ENCODE measurements at places on chromosomes 2 and 18.

DNA sequence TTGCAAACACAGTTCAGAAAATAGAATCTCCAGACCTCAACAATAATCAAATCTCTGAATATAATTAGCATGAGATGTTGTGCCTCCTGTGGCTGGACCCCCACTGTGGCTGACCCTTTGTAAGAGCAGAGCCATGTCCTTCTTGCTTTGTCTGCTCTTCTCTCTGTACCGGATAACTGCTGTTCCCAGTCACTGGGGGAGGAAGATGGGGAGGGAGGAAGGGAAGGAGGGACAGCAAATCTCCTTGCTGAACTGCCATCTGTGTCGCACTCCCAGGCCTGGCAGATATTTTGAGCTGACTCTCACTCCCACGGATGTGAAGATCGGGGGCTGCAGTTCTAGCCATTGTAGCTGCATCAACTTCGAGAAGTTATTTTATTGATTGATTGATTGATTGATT, 319.0 kb upstream of the CXCR4 start:
- no peaks in the 10 kb centered on the region for H3K4me1 ChIP-seq
- H3K27ac ChIP-seq: no peak overlapping the region
- H3K27me3 ChIP-seq: no peaks in the 10 kb centered on the region
- no peak for DNase-seq

GRCh38 chr2:150027164-150027563, 439.6 kb upstream of the MMADHC start:
- no peaks in the 10 kb centered on the region for H3K4me1 ChIP-seq
- no peak overlapping the region for H3K27ac ChIP-seq
- no peaks in the 10 kb centered on the region for H3K27me3 ChIP-seq
- no peaks in the 10 kb centered on the region for H3K36me3 ChIP-seq
- DNase-seq: no peak

DNA sequence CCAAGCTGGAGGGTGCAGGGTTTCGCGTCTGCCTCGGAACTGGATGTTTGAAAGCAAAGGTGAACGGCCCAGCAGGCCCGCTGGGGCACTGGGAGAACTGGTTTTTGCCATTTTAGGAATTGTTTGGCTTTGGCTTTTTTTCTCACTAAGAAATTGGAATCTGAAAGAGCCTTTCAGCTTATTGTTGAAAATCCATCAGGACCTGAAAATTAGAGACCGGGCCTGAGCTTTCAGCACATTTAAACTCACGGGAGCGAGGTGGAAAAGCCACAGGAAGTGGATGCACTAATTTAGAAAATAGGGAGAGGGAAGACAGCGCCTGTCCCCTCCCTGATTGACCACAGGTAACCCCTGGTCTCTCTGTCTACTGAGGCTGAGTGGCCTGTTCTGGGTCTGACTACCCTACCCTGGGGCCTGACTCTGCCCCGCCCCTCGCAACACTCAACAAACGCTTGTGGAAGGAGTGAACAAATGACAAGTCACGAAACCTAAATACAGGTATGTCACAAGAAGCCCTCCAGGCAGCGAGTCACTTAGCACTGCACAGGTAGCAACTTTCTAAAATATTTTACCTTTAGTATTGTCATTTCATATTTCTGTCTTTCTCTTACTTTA, 100.3 kb upstream of the MBOAT2 start:
- no peaks in the 10 kb centered on the region for H3K27me3 ChIP-seq
- H3K36me3 ChIP-seq: no peaks in the 10 kb centered on the region
- H3K4me3 ChIP-seq: no peak overlapping the region
- DNase-seq: no peak
- H3K27ac ChIP-seq: no peak overlapping the region
- no peaks in the 10 kb centered on the region for H3K4me1 ChIP-seq

- no peak overlapping the region for H3K27ac ChIP-seq
- no peak for DNase-seq
- H3K27me3 ChIP-seq: no peaks in the 10 kb centered on the region
- no peak overlapping the region for H3K4me3 ChIP-seq
Observed at GRCh38 chr2:218393750-218394290, 5.8 kb upstream of the CTDSP1 start.

GRCh38 chr2:17800219-17800618, 16.0 kb upstream of the MSGN1 start:
- H3K4me3 ChIP-seq: no peak overlapping the region
- peak overlapping the region; percentile 47 for H3K27ac ChIP-seq
- H3K27me3 ChIP-seq: no peaks in the 10 kb centered on the region
- DNase-seq: peak; percentile 43

DNA sequence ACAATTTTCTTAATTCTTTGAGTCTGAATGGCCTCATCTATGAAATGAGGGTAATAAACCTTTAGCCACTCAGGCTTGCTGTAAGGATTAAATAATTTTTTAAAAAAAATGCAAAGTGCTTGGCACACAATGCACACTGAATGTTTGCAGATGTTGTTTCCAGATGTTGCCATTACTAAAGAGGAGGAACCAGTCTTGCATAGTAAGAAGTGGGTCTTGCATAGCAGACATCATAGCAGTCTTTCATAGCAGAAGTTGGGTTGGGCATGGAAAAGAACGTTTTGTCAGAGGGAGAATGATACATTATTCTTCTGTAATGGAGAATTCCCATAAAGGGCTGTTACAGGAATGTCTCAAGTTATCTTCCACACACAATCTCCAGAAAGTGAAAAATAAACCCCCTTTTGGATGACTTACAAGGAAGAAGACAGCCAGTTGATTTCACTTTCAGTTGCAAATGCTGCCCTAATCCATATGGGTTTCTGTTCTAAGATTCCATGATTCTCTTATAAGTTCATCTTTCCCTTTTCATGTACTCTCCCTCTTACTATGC, 327.7 kb downstream of the SUCLG1 start:
- no peak overlapping the region for H3K27ac ChIP-seq
- H3K4me1 ChIP-seq: no peaks in the 10 kb centered on the region
- no peak for DNase-seq

DNA sequence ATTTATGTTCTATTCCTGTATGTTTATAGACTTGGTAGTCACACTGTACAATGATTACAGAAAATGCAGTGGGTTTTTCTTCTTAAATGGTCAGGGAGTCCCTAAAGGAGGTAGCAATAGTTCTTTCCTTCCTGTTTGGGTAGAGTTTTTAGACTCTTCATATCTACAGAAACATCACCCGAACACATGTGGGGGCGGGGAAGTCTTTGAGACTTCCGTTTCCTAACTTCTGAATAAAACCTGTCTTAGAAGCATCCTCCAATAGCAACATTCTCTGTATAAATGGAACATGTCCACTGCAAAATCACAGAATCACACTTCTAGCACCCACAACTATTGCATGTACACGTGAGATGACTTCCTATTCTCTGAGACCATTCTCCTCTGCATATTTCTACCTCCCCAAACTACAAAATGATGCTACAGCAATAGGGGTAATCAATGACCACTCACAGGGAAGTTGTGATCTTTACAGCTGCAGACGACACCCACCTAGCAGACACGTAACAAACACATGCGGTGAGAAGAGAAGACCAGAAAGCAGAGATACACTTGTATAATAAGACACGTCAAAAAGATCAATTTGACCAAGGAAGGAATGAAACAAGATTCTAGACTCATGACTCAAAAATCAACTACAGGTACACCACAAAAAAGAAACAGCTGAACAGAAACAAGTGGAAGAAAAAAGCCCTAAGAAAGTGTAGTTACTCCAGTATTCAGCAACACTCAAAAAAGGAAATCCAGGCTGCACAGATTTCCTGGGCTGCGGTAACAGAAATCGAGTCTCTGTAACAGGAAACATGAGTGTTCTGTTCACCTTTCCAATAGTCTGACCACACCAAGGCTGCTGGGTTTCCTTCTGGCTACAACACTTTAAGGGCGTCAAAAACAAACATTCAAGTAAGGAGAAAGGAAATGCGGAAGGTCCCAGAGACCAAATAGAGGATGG, 120.4 kb downstream of the ZNF516 start:
- H3K4me3 ChIP-seq: no peak overlapping the region
- H3K27ac ChIP-seq: no peak overlapping the region
- H3K36me3 ChIP-seq: no peaks in the 10 kb centered on the region
- DNase-seq: no peak

DNA sequence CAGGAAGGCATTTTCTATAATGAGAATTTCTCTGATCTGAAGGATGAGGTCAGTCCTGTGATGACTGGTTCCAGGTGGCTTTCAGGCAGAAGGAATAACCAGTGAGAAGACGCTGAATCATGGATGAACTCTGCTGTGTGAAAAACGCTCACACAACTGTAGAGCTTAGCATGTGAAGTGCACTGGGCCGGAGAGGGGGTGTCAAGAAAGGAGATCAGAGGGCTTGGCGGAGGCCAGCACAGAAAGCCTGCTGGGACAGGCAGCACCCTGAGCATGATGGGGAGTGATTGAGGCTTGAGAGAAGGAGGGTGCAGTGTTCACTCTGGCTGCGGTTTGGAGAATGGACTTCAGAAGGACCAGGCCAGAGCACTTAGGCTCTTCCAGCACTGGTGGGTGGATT, 236.5 kb downstream of the TPGS2 start:
- no peak overlapping the region for H3K27ac ChIP-seq
- H3K27me3 ChIP-seq: no peaks in the 10 kb centered on the region
- H3K4me3 ChIP-seq: no peak overlapping the region
- no peaks in the 10 kb centered on the region for H3K4me1 ChIP-seq

GRCh38 chr18:3948958-3949357, 499.0 kb downstream of the TGIF1 start:
- H3K4me1 ChIP-seq: no peaks in the 10 kb centered on the region
- no peak overlapping the region for H3K27ac ChIP-seq
- no peaks in the 10 kb centered on the region for H3K27me3 ChIP-seq
- H3K36me3 ChIP-seq: no peaks in the 10 kb centered on the region

DNA sequence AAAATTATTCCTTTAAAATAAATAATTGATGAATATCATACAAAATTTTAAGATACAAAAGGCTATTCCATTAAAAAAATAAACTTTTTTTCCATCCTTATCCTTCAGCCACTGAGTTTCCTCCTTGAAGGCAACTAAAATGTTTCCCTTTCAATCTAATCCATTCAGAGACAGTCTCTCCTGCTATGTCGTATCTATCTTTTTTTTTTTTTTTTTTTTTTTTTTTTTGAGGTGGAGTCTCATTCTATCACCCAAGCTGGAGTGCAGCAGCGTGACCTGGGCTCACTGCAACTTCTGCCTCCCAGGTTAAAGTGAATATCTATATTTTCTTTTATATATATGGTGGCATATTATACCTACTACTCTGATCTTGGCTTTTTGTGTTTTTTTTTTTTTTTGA, 31.7 kb upstream of the SOS1 start:
- no peaks in the 10 kb centered on the region for H3K27me3 ChIP-seq
- H3K4me1 ChIP-seq: no peaks in the 10 kb centered on the region
- no peak for DNase-seq
- H3K27ac ChIP-seq: no peak overlapping the region
- no peaks in the 10 kb centered on the region for H3K36me3 ChIP-seq
- H3K4me3 ChIP-seq: no peak overlapping the region

DNA sequence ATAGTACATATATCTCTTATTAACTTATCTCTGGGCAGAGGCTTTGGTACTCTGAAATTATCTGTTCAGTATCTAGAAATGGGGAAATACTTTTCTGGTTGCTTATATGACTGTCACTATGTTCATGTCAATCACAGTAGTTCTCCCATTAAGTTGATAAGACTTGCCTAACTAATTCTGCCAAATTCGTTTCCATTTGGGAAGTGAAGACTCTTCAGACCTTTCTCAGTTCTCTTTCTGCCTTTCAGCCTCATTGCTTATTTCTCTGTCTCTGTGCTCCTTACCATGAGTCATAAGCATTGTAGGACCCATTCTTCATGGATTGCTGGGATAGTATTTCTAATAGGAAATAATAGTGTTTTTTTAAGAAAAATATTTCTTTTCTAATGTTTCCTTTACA, 113.5 kb downstream of the PHLPP1 start:
- H3K4me1 ChIP-seq: peaks cover 7% of the 10 kb centered on the region
- no peaks in the 10 kb centered on the region for H3K36me3 ChIP-seq
- no peak overlapping the region for H3K4me3 ChIP-seq
- H3K27ac ChIP-seq: no peak overlapping the region
- DNase-seq: no peak
- H3K27me3 ChIP-seq: no peaks in the 10 kb centered on the region

- no peaks in the 10 kb centered on the region for H3K27me3 ChIP-seq
- no peak overlapping the region for H3K27ac ChIP-seq
- DNase-seq: no peak
- peaks cover 23% of the 10 kb centered on the region for H3K4me1 ChIP-seq
- H3K4me3 ChIP-seq: no peak overlapping the region
Observed at GRCh38 chr2:237873897-237874551, 14.6 kb downstream of the RAMP1 start.

DNA sequence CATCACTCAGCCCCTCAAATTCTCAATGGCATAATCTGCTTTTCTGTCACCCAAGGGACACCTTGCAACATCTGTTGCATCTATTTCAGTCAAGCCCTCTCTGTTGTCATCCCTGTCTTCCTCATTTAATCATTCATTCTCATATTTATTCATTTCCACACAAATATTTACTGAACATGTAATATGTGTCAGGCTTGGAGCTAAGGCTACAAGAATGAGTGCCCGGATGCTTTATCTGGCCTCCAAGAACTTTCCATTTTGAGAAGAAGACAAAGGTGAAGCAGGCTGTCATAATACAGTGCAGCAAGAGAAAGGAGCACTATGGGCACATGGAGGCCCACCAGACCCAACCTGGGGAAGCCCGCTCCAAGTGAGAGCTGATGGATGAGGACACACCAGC, 15.6 kb downstream of the IL18RAP start:
- H3K36me3 ChIP-seq: no peaks in the 10 kb centered on the region
- H3K4me1 ChIP-seq: no peaks in the 10 kb centered on the region
- no peak overlapping the region for H3K27ac ChIP-seq
- no peak for DNase-seq
- no peak overlapping the region for H3K4me3 ChIP-seq

- DNase-seq: no peak
- peaks cover 5% of the 10 kb centered on the region for H3K4me1 ChIP-seq
- H3K4me3 ChIP-seq: no peak overlapping the region
- H3K27ac ChIP-seq: no peak overlapping the region
- no peaks in the 10 kb centered on the region for H3K36me3 ChIP-seq
Observed at GRCh38 chr2:99834426-99834825, 308.0 kb downstream of the AFF3 start.

- H3K4me1 ChIP-seq: no peaks in the 10 kb centered on the region
- no peaks in the 10 kb centered on the region for H3K36me3 ChIP-seq
- no peak overlapping the region for H3K27ac ChIP-seq
- H3K4me3 ChIP-seq: no peak overlapping the region
- DNase-seq: no peak
- H3K27me3 ChIP-seq: no peaks in the 10 kb centered on the region
Observed at GRCh38 chr2:224971214-224971613, 71.1 kb downstream of the DOCK10 start.

DNA sequence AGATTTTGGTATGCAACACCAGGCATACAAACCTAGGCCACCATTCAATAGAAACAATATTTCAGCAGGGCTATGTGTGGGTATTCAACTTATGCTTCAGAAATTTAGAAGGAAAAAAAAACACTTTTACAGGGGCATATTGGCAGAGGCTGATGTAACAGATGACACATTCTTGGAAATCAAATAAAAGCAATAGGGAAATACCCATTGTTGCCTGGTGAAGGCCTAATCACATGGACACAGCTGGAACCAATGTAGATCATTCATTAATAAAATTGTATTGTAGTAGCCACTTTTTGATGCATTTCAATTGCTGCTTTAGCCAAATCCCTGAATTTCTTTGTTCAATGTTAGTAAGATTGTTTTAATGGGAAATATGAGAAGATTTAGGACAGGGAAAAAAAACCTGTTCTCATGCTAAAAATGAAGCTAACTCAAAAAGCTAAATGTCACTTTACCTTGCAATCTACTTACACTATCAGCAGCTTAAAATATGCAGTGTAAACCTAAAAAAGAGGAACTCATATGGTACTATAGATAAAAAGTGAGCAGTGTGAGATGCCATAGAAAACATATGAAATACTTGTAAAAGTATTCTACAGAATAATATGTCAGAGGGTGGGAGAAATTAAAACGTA, 289.4 kb downstream of the ZEB2 start:
- no peaks in the 10 kb centered on the region for H3K4me1 ChIP-seq
- H3K4me3 ChIP-seq: no peak overlapping the region
- H3K27ac ChIP-seq: no peak overlapping the region
- H3K27me3 ChIP-seq: no peaks in the 10 kb centered on the region

All from testis (tissue), 5 donors.